ENCODE measurements at places on chromosomes 12 and 14. TPM values are rescaled to one million over a fixed set of nuclear protein-coding genes. Genes with fewer than 3 reads are reported as not detected.

- DNase-seq: no peak
These were observed 24.5 kb downstream of the PRKAB1 start for GRCh38 chr12:119692410-119692809.

DNA sequence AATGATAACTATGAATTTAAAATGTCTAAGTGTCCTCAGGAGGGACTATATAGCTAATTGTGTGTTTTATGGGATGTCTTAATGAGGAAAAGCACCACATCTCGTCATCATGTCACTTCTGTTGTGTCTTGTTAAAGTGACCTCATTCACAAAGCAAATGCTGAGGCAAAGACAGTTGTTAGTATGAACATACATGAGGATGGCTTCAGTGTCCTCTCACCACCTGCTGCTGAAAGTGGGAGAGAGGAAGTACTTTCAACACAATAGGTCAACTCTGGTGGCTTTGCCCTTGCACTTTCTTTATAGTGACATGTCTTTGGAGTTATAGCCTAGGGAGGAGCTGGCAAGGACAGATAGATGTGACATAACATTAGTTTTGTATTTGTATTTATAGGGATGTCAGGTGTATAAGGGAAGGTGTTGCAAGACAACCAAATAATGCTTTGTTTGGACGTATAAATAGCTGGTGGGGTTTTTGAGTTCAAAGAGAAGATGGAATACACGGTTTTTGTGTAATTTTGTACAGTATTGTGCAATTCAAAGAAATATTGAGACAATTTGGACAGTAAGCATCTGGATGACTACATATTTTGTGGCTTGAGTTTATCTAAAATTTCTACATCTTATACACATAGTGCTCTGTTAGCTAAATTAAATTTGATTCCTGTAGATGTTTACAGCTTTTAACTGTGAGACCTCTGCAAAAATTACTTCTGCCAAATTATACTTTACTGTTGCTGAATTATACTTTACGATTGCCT lies 131.7 kb upstream of the ATP2B1 start:
- DNase-seq: no peak

GRCh38 chr14:70257526-70257925 lies 68.8 kb upstream of the SLC8A3 start:
- no peak for DNase-seq

DNA sequence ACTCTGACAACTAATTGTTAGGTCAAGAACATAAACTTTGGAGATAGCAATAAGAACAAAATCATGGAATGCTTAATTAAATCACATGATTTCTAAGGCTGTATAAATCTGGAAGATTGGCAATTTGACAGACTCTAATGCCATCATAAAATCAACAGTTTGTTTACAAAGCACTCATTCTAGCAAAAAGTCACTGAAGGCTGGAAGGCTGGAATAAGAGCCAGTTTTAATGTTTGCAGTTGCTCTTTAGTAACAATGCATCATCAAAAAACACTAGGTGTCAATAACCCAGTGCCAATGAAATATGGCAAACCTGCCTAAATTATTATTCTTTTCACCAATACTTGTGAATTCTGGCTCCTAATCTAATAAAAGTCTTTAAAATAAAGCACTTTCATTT lies 65.0 kb downstream of the NUMB start:
- no peak for DNase-seq

DNA sequence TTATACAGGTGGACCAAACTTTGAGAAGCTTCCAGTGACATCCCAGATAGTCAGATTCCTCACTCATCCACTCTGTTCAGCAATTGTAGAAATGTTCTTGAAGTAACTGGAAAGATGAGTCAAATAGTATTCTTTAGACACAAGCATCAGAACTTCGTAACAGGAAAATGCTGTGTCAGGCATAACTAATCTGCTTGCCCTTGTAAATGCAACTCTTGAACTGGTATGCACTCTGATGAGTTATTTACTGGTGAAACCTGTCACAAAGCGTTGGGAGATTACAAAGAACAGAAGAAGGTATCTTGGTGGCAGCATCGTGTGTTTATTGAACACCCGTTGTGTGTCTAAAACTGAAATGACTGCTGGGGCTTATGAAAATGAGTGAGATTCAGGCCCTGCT lies 10.8 kb upstream of the DUSP6 start:
- DNase-seq: no peak

GRCh38 chr12:52139579-52140062 lies 52.2 kb downstream of the KRT80 start:
- no peak for DNase-seq

DNA sequence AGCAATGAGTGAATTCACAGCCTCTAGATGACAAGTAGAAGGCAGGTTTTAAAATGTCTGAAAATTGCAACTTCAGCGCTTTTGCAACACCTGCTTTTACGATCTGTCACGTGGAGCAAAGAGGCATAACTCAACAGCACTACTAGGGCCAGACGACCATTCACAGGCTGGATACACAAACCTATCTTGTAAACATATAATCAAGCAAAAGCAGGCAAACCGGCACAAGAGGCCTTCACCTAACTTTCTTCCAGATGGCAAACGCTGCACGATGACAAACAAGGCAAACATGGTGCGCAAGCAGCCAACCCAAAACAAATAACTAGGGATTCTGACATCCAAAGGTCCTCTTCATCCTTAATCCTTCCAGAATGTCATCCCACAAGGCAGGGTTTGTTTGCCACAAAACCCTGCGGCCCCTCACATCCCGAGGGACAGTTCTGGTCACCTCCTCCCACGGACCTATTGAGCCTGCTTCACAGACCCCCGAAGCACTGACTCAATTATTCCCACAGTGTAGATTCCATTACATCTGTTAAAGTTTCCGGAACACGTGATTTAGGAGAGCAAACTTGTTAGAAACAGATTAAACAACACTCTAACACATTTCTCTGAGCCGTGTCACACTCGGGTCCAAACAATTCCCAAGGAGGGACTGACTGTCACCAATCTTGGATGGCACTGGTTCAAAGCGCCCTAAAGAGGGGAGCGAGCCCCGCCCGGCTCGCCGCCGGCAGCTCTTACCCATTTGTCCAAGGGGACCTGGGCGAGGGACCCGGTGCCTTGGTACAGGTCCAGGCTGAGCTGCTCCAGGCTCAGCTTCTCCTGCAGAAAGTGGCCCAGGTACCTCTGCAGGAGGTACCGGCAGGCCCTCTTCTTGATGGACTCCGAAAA lies 823 bp downstream of the ATG2B start:
- DNase-seq: peak; percentile 44

The SUDS3 gene
- polyA plus RNA-seq: 32.9 TPM

The COPS7A gene
- 61.2 TPM for polyA plus RNA-seq

The ABHD12B gene
- 1.6 TPM for polyA plus RNA-seq

All from muscle of arm (tissue), 14 donors.